ENCODE measurements at places on chromosomes 5 and 9.

GRCh38 chr9:71518045-71518827, 250.1 kb downstream of the CEMIP2 start:
- no peak for DNase-seq

DNA sequence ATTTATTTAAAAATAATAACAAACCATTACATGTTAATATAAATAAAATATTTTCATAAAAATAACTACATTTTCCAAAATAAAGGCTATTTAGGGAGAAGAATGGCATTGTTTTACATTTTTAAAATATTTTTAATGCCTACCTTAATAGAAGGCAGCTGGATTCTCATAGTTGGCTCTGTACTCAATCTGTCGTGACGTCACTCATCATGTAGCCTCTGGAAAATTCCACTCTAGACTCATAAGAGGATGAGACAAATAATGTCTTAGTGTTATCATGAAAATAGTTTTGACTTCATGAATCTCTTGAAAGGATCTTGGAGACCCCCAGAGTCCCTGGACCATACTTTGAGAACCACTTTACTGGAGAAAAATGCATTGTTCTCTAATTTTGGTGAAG, 93.1 kb downstream of the NXNL2 start:
- no peak for DNase-seq

DNA sequence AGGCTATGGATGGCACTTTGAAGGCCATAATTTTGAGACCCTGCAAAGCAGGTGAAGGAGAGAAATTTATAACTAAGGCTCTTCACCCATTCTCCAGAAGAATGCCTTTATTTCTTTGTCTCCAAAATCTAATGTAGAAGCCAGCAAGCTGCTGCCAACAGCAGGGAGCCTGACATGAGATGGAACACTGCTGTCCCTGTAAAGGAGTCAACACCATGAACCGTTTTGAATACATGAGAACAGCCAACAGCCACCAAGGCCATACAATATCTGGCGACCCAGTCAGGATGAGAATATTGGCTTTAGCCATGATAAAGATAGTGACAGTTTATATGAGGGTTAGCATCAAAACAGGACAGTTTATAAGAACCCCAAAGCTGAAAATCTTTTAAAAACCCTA, 121.2 kb upstream of the LIFR start:
- DNase-seq = no peak

DNA sequence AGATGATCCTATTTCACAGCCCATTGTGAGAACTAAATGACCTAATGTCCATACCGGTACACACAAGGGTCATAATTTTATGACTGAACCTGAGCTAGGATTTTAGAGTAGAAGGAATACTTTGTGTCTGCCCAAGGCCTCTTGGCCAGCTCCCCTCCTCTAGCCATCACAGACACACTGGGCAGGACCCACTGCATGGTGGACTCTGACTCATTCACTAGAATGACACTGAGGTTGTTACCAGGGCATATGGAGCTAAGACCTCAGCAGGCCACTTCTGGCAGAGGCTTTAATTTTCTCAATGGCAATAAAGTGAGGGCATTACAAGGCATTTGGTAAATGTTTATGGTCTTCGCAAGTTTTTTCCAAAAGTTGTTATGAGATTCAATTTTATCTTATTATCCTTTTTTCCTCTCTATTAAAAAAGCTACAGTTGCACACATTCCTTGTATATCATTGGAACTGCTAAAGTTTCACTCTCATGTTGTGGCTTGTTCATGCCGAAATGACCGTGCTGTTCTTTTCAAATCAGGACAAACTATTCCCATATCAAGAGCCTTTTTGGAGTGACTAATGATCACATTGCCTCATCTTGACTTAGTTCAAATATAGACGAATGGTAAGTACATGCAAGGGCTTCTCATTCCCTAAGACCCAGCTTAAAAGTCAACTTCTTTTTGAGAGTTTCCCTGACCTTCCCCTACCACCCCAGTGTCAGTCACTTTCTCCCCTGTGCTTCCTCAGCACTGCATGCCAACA, 595.7 kb downstream of the ACTL7B start:
- DNase-seq = no peak

GRCh38 chr5:69444127-69444754, 29.3 kb downstream of the MARVELD2 start:
- no peak for DNase-seq

DNA sequence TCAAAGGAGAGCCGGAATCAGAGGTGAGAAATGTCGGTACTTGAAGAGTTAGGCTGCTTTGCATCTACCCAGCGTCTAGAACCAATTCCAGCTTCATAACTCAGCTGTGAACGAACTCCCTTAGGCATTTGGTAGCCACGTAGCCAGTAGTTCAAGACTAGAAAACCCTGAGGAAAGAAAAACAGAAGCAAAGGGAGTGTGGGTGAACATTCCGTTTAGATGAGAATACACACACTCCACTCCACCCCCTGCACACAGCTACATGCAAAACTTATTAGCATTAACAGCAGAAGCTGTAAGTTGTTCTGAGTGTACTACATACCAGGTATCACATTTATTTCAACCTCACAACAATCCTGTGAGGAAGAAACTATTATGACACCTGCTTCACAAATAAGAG, 78.3 kb downstream of the SMIM23 start:
- no peak for DNase-seq
